ENCODE measurements at places on chromosomes 4 and X. TPM values are rescaled to one million over a fixed set of nuclear protein-coding genes. Genes with fewer than 3 reads are reported as not detected.

ETDB gene
- total RNA-seq, result not detected

NR3C2 gene
- 5.2 TPM for total RNA-seq

FAM114A1 gene
- 55.6 TPM for total RNA-seq

TIGD2 gene
- 10.8 TPM for total RNA-seq

MGAT4D gene
- not detected for total RNA-seq

PRR32 gene
- total RNA-seq, result not detected

DCLK2 gene
- total RNA-seq, result 49.5 TPM

NKX1-1 gene
- total RNA-seq, result not detected

TENM3 gene
- total RNA-seq, result 106 TPM

SUPT20HL2 gene
- not detected for total RNA-seq

DNA sequence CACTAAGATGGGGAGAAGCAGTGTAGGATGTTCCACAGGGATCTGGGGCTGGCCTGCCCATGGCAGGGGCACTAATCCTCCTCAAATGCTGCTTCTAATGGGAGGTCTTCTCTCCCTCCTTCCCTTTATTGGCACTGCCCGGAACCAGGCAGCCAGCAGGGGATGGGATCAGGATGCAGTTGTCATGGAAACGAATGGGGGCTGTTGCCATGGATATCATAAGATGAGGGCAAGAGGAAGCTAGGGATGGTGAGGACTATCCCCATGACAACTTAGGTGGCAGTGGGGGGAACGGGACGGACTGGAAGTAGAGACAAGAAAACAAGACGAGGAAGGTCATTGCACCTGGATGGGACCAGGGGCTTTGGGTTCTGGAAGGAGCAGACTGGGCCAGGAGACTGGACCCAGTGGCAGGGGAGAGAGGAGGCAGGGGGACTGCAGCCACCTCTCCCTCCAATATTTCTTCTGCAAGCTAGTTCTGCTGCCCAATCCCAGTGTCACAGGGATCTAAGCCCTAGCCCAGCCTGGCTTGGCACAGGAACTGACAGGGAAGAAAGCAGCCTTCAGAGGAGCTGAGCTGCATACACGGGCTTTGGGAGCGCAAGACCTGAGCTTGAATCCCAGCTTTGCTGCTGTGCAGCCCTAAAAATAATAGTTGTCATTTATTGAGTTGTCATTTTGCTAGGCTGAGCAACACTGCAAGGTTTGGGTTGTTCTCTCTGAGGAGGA lies 19.0 kb downstream of the IQSEC2 start:
- DNase-seq, result no peak

DNA sequence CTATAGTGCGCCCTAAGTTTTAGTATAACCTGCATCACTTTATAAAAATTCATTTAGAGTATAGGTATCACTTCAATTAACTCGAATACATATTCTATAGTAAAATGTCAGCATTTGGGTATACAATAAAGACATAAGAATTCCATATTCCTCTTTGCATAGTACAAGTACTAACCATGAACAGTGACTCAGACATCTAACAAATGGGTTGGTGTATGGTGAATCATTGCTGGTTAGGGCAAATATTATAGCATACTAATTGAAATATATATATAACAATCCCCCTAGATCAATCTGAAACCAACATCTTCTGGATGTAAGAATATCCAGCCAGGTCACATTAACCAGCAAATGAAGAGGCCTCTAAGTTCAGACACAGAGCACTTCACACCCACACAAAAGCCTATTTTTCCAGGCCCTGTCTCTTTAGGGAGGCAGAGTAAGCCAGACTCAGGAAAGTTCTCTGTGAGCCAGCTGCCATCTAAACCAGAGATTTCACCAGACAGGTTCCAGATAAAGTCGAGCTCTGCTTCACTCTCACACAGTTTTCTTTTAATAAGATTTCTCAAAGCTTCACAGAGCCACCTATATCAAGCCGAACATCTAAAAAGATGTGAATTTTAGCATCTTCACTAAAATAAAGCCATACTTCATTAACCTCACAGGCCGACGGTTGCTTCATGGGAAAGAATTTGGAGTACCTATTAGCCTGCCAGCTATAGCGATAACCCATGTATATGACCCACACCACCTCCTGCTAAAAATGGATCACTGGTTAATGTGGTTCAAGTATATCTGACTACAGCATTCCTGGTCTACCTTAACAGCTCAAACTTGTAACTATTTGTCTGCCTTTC lies 200.0 kb upstream of the FTHL17 start:
- DNase-seq, result no peak

DNA sequence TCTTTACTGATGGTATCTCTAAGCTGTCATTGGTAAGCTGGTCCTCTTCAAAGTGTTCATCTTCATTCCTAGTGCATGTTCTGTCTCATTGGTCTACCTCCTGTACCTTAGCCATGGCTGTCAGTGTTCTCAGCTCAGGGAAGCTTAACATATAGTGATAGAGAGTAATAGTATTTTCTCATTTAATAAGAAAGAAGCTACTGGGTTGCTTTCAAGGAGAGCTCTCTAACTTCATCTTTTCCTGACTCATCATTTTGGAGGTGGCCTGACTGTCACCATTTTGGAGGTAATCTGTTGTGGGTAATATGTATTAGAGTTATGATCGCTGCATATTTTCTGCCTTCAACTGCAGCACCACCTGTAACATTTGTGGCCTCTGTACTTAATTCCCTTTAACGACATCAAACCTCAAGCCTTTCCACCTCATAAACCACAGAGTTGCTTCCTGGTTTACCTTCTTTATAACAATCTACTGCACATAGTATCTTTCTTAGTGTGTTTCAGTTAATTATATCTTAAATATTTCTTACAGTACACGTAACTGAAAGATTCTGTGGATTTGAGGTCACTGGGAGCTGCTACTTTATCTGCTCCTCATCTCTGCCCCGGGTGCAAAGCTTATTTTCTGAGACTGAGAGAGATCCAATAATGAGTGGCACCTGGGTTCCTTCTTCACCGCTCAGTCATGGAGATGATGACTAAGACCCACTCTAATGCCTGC lies 474.0 kb upstream of the TECRL start:
- no peak for DNase-seq

- DNase-seq, result no peak
Measured at GRCh38 chrX:19303256-19303880, 40.4 kb upstream of the PDHA1 start.

DNA sequence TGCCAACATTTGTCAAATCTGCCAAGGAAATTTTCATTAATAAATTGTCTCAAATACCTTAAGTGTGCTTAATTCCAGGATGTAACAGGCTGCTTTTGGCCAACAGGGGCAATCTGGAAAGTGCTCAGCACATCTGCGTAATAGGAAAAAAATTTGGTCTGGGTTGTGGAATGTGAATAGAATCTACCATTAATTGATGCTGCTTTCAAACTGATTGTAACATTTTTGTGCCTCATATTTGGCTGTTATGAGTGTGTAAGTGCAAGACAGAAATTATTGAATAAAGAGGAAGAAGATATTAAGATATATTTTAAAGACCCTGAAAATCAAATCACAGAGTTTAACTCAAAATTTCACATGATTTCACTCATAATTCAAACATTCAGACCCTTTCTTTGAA lies 41.1 kb downstream of the REELD1 start:
- DNase-seq, result no peak

DNA sequence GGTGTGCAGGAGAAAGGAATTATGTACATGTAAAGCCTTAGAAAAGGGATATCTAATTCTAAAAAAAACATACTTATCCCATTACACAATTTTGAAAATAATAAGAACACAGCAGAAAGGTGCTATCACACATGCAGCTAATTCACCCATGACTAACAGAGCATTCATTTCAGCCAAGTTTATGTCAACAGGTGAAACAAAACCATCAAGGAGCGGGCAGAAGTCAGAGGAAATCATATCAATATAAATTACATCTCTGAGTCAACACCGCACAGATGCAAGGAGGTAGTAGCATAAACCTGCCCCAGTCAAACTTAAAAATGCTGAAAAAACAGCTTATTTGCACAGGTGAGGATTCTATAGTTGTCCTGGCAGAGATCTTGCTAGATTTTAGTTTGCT lies 197.9 kb downstream of the PRDM5 start:
- no peak for DNase-seq

DNA sequence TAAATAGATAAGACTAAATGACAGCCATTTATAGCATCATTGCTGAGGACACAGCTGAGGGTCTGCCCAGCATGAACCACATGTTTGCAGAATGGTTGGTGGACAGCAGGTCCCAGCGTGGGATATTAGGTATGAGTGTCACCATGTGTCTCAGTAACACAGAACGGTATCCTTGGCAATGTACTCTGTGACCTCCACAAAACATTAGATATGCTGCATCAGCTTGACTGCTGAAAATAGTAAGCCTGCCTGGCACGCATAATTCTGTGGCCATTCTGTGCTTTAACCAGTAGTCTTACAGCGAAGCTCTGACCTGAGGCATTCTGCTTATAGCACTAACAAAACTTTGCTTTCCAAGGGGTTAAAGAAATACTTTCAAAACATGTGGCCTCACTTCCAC lies 32.0 kb downstream of the LIMCH1 start:
- no peak for DNase-seq

DNA sequence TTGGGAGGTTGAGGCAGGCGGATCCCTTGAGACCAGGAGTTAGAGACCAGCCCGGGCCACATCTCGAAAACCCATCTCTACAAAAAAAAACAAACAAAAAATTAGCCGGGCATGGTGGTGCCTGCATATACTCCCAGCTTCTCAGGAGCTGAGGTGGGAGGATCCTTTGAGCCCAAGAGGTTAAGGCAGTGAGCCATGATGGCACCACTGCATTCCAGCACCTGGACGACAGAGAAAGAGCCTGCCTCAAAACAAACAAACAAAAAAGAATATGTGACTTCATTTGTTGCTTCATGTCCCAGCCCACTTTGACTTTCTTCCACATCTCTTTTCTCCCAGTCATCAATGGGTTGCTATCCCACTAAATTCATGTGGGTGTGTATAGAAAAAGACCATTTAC lies 79.7 kb downstream of the BCOR start:
- no peak for DNase-seq

GRCh38 chrX:57951666-57952319 lies 41.5 kb upstream of the ZXDA start:
- no peak for DNase-seq

DNA sequence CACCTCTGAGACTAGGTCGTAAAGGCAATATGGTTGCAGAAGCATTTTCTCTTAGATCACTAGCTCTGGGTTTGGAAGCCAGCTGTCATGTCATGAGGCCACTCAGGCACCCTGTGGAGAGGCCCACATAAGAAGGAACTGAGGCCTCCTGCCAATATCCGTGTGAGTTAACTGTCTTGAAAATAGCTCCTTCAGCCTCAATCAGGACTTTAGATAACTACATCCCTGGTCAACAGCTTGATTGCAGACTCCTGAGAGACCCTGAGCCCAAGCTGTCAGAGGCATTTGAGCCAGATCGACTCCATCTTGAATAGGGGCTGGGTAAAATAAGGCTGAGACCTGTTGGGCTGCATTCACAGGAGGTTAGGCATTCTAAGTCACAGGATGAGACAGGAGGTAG lies 15.1 kb upstream of the REPS2 start:
- no peak for DNase-seq

DNA sequence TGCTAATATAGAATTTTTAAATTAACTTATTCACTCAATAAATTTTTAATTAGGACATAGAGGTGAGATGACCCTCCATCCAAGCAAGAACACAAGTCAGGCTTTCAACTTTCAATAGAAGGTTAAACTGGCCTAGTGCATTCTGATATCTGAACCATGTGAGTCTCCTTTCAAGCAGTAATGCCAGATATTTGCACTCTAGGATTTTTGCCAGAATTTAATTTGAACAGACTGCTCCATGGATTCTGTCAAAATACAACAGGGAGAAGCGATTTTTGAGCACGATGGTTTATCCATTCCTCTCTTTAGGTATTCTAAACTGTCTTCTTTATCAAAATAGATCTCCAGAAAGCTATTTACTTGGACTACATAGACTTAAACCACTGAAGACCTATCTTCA lies 72.0 kb upstream of the DCLK2 start:
- DNase-seq, result no peak

GRCh38 chr4:12118651-12119213 lies 690.0 kb upstream of the HS3ST1 start:
- DNase-seq, result no peak

DNA sequence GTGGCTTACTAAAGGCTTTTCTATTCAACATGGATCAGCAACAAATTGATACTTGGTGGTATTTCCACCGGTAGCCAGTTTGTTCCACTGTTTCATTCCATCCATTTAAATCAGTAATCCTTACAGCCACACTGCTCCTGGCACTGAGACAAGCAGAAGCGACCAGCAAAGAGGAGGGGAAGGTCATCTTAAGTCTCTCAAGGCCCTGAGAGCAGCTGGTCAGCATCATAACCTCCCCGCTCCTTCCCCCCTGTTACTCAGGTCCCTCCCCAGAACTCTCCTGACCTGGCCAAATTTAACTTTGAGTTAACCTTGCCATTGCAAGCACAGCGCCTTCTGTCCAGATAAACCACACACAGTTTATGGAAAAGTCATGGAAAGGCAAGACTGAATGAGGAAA lies 331.3 kb upstream of the KLF3 start:
- DNase-seq, result no peak

GRCh38 chr4:169253113-169253671 lies 17.6 kb downstream of the SH3RF1 start:
- no peak for DNase-seq

- DNase-seq, result no peak
Measured at GRCh38 chrX:40039887-40040286, 57.9 kb downstream of the BCOR start.

- peak; percentile 62 for DNase-seq
Measured at GRCh38 chrX:124388562-124388961, 42.2 kb downstream of the SH2D1A start.

GRCh38 chrX:29148511-29148910 lies 561.3 kb downstream of the IL1RAPL1 start:
- no peak for DNase-seq

- no peak for DNase-seq
Measured at GRCh38 chr4:7973545-7973981, 33.9 kb upstream of the AFAP1 start.

DNA sequence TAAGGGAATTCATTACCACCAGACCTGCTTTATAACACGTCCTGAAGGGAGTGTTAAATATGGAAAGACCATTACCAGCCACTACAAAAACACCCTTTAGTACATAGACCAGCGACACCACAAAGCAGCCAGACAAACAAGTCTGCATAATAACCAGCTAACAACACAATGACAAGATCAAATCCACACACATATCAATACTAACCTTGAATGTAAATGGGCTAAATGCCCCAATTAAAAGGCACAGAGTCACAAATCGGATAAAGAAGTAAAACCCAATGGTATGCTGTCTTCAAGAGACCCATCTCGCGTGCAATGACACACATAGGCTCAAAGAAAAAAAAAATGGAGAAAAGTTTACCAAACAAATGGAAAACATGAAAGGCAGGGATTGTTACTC lies 36.9 kb downstream of the FGF16 start:
- no peak for DNase-seq
